ENCODE measurements at places on chromosomes 1 and 21. TPM values are rescaled to one million over a fixed set of nuclear protein-coding genes. Genes with fewer than 3 reads are reported as not detected.

DNA sequence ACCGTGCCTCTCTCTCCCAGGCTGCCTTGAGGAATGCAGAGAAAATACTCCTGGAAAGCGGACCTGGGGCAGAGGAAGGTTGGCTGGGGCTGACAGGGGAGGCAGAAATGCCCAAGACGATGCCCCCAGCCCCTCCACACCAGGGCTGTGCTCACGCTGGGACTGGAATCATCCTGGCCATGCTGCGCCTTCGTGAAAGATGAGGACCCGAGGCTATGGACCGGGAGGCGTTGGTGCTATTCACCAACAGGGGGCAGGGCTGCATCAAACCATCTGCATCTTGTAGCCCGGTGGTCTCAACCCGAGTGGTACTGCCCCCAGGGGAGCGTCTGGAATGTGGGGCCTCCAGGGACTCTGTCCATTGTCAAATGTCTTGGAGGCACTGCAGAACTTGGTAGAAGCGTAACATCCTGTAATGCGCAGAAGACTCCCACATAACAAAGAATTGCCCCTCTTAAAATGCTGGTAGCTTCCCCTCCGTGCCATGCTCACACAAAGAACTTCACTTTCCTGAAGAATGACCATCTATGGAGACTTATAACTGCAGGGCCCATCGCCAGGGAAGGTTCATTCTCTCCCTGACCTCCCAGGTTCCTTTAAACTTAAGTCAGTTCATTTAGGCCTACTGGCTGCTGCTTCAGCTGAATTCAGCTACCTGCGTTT, 251.2 kb downstream of the RRAGC start:
- no peak for DNase-seq

DNA sequence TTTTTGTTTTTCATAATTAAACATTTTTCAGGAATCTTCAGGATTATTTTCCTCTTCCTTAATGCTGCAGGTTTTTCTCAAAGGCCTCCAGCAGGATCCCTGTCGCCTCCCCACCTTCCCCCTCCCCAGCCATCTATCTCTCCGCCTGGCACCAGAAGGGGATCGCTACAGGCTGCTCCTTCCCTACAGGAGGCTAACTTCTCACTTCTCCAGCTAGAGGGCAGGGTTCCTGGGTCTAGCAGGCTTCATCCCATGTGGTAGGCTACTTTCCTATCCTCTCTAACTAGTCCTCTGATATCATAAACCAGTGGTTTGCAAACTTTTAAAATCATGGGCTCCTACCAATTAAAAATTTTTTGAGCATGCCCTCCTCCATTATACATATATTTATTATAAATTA, 104.1 kb downstream of the KCNN3 start:
- DNase-seq, result no peak

DNA sequence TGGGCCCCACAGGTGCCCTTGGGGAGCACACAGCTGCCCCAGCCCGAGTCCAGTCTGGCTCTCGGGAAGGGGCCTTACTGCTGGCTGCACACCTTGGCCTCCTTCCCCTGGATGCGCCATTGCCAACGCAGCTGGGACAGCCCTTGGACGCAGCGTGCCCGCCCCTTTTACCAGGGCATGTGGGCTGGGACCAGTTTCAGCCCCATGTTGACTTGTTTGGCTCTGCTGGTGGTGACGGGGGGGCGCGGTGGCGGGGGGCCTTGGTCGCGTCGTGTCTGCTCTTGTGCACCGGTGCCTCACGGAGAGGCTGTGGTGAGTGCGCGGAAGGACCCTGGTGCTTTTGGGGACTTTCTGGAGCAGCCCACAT, 19.6 kb downstream of the SKI start:
- peak; percentile 53 for DNase-seq

DNA sequence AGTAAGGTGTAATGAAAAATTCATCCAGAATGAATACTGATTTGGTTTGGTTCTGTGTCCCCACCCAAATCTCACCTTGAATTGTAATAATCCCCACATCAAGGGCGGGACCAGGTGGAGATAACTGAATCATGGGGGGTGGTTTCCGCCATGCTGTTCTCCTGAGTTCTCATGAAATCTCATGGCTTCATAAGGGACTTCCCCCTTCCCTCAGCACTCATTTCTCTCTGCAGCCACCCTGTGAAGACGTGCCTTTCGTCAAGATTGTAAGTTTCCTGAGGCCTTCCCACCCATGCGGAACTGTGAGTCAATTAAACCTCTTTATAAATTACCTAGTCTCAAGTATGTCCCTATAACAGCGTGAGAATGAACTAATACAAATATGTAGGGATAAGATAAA, 5.5 kb upstream of the SYNJ1 start:
- DNase-seq, result no peak

GRCh38 chr21:44868707-44869106, 4.8 kb downstream of the PTTG1IP start:
- DNase-seq, result no peak

DNA sequence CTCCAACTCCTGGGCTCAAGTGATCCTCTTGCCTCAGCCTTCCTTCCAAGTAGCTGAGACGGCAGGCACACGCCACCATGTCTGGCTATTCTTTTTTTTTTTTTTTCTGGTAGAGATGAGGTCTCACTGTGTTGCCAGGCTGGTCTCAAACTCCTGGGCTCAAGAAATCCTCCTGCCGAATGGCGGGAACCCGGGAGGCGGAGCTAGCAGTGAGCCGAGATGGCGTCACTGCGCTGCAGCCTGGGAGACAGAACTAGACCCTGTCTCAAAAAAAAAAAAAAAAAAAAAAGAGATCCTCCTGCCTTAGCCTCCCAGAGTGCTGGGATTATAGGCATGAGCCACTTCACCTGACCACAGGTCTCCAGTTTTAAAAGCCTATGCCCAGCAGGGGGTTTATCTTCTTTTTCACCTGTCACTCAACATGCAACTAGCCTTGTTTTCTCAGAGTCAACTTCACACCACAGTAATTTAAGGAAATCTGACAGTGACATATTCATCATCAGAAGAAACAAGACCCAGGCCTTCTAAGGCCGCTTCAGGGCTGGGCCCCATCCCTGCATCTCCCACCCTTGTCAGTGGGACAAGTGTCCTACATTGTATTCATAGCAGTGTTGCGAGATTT, 38.3 kb upstream of the GALNT2 start:
- no peak for DNase-seq

DNA sequence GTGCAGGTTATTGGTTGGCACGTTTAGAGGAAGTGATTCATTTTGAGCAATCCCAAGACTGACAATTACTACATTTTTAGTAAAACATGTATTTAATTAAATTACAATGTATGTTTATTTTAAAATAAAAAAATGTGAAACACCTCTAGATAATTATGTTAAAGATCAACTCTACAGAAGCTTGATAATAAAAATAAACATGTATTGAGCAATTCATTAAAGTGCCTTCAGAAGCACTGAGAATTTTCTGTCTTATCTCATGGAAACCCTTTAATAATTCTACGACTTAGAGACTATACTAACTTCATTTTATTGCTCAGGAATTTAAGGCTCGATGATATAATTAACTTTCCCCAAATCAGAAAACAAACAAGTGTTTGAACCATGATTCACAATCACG, 208.0 kb upstream of the BRINP3 start:
- no peak for DNase-seq

DNA sequence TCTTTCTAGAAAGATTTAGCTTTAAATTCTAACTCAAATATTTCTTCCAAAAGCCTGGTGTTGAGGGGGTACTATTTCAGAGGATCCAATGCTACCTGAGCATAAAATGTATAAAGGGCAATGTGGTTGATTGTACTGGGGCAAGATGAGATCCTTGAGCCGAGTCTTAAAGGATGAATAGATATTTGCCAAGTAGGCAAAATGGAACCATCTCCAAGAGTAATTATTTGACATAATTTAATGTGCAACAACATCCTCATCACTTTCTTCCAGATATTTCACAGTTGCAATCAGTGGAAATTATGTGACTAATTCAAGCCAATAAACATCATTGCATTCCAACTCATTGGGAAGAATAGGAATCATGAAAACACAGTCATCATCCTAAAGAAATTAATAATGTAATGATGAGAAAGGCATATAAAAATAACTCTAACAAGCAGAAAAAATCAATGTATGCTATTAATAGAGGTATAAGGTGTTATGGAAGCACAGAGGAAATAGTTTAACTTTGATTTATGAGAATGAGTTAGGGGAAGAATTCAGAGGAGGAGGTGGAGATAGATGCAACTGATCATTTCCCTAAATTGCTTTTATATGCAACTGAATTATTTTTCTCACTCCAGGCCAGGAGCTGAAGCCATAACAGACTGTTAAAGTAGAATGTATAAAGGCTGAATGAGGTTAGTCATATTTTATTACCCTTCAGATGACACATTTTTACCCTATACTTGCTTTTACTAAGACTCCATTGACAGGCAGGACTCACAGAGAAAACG, 30.0 kb upstream of the RGS4 start:
- no peak for DNase-seq

GRCh38 chr1:243312952-243313634, 57.3 kb downstream of the SDCCAG8 start:
- DNase-seq, result no peak

GRCh38 chr1:7780976-7781375, 3.1 kb upstream of the PER3 start:
- DNase-seq, result no peak

GRCh38 chr1:201649761-201650622, 111.1 kb downstream of the NAV1 start:
- peak; percentile 89 for DNase-seq

- no peak for DNase-seq
These were observed 39.7 kb downstream of the NUP210L start for GRCh38 chr1:154115180-154115579.

DNA sequence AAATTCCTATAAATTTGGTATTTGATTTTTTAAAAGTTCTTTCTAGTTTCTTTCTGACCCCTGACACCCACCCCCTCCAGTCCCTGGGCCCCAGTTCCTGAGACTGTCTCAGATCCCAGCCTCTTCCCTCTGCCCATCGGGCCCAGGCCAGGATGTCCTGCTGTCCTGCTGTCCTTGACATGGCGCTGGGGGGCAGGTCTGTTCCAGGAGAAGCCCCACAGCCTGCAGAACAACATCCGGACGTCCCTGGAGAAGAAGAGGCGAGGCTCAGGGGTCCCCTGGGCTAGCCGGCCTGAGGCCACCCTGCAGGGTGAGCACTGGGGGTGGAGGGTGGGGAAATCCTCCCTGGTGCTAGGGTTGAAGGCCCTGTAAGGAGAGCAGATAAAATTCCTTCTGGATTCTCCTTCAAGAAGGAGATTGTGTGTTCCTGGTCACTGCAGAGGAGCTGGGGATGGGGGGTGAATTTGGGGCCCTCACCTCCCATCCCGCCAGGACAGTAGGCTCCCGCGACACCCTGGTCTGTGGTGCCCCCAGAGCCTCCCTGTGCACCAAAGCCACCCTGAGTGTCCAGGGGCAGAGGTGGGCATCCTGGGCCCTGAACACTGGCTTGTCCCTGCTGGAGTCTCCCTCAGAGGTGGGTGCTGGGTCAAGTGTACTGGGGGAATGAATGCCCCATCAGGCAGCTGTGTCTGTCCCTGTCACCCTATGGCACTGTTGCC, 45.0 kb downstream of the DISP3 start:
- DNase-seq, result no peak

- DNase-seq, result no peak
These were observed 50.5 kb upstream of the PPP2R5A start for GRCh38 chr1:212234431-212235395.

- no peak for DNase-seq
These were observed 56.6 kb downstream of the KIF21B start for GRCh38 chr1:200966934-200967333.

- DNase-seq, result no peak
These were observed 248.8 kb downstream of the SMYD3 start for GRCh38 chr1:246258250-246258649.

- DNase-seq, result no peak
These were observed 330.5 kb upstream of the KAZN start for GRCh38 chr1:14267991-14268390.

- no peak for DNase-seq
These were observed 30.1 kb downstream of the KCNAB2 start for GRCh38 chr1:6075748-6076147.

DNA sequence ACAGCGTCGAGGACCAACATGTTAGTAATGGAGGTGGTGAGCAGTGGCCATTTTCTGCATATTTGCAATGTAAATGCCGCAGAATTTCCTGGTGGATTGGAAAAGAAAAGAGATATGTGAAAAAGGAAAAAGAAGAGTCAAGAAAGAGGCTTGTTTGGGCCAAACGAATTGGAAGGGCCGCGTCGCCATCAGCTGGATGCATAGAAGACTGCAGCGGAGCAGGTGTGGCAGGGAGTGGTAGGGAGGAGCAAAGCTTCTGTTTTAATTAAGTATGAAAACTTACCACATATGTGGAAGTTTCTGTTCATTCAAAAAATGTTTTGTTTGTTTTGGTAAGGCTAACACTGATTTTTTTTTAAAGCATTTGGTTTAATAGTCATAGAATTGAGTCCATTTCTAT, 690.7 kb downstream of the NCAM2 start:
- DNase-seq, result no peak

DNA sequence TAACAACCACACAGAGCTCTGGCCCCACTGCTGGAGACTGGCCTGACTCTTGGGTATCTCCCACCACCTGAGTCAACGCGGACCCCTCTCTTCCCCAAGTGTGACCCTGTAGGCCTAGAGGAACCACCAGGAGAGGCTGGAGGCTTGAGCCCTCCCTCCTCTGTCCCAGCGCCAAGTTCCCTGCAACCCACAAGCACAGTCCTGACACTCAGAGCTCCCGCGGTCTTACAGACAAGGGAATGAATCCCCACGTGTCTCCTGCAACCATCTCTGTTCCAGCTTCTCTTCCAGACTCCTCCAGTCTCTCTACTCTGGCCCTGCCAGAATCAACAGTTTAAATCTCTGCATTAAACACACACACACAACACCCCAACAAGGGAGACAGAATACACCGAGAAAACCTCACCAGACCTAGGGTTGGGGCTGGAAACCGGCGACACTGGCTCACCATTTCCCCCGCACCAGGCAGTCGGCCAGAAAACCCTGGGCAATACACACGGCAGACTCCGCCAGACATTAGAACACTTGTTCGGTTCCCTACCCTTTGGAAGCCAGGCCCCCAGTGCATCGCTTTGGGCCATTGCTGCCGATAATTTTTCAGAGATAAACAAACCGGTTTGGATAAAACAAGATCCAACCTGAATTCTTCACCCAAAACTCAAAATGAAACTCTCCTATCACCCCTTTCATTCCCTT, 21.7 kb downstream of the CASZ1 start:
- peak; percentile 68 for DNase-seq

- DNase-seq, result no peak
These were observed 9.6 kb downstream of the BCAR3 start for GRCh38 chr1:93672069-93672468.

DNA sequence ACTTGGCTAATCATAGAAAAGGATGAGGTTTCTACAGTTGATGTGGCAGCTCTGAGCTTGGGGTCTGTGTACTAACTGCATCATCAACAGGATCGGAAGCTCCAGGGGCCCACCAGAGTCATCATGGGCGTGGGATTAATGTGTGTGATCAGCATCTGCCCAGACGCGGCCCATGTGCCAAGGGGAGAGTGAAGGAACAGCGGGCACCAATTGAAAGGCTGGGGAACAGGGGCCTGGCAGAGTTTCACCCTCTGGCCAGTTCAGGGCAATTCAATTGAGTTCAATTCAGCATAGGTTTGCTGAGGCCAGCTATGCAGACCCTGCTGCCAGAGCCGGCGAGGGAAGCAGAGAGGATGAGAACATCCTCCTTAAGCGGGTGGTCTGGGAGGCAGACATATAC, 260.0 kb upstream of the AJAP1 start:
- DNase-seq, result no peak

- no peak for DNase-seq
These were observed 120.4 kb downstream of the KCNH1 start for GRCh38 chr1:211013346-211014240.

Gene ACTA1
- 3.9 TPM for total RNA-seq

Gene SLC6A17
- total RNA-seq, result 0.41 TPM

Gene LCE2B
- 3.2 TPM for total RNA-seq

Measured in prostate gland (tissue), 2 donors.